ENCODE measurements at places on chromosomes 13 and 19.

DNA sequence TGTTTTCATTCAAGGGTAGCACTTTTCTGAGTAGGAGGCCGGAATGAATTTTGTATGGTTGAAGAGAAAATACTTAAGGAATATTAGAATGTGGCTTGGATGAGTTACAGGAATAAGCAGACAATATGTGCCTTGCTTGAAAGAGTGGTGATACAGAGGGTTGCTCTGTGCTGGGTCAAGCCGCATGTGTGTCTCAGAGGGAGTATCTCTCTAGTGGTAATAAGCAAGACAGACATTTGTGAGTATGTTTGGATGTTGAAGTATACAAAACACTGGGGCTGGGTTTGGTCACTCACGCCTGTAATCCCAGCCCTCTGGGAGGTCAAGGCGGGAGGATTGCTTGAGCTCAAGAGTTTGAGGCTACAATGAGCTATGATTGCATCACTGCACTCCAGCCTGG is 103.9 kb downstream of the LMO7 start:
- no peak for DNase-seq

- no peak for DNase-seq
Observed at GRCh38 chr13:39462428-39462827, 140.6 kb downstream of the LHFPL6 start.

GRCh38 chr19:37975071-37975470 is 68.1 kb downstream of the SIPA1L3 start:
- DNase-seq, result no peak

GRCh38 chr13:99908140-99908803 is 63.3 kb downstream of the ZIC5 start:
- no peak for DNase-seq

DNA sequence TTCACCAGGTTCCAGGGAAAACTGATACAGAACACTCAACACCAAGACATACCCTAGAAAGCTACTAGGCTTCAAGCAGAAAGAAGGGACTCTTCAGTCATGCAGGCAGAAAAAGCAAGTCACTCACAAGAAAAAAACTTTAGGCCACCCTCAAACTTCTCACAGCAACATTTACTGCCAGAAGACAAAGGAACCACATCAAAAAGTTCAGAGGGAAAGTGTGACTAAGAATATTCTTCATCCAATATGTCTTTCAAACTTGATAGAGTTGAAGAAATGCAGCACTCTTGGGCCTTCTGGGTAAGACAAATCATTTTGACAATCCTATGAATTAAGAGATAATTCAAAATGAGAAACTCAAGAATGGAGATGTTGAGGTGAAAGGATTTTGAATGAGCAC is 7.7 kb downstream of the DZIP1 start:
- DNase-seq, result no peak

DNA sequence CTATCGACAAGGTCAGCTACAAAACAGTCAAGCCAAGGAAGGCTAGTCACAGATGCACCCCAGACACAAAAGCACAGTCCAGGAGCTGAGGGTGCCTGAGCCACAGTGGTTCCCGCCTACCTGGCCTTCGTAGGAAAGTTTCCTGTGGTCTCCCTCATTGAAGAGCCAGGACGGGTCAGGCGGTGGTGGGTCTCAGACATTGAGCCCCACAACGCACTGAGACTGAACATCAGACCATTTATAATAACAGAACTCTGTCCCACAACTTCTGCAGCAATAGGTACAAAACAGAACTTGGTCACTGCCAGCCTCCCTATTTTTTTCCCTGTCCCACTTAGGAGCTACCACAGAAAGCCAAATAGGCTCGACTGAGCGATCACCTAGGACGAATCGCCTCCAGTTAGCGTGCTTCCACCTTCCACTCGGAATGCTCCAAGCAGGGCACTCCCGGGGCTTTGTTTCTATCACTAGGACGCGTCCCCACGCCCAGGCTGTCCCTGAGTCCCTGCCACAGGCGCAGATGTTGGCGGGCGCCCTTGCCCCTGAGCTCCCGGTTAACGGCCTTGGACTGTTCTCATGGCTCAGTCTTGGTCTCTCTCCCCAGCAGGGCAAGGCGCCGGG is 640 bp upstream of the ZNF544 start:
- no peak for DNase-seq

GRCh38 chr19:30420881-30421280 is 48.7 kb downstream of the ZNF536 start:
- DNase-seq, result no peak

DNA sequence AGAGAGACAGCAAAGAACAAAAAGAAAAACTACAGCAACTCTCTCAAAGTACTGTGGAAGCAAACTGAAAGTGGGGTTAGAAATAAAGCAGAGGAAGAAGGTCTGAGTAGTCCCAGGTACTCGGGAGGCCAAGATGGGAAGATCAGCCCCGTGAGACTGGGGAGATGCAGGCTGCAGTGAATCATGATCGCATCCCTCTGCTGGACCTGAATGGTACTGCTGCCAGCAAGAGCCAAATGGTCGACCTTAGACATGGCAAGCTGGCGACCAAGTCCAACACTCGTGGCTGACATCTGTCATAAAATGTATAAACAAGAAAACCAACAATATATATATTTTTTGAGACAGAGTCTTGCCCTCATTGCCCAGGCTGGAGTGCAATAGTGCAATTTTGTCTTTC is 33.7 kb upstream of the ZNF724 start:
- DNase-seq, result no peak

DNA sequence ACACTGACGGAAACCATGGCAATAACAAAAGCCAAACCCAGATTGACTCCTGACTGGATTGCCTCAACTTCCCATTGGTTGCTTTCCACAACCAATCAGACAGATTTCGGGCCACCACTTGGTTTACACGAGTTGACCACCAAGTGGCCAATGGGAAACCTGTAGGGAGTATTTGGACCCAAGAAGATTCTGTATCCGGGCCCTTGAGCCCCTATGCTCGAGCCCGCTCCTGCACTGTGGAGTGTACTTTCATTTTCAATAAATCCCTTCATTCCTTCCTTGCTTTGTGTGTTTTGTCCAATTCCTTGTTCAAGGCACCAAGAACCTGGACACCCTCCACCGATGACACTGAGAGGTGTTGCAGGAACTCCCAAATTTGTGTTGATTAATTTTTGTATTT is 24.1 kb upstream of the URI1 start:
- DNase-seq, result no peak

DNA sequence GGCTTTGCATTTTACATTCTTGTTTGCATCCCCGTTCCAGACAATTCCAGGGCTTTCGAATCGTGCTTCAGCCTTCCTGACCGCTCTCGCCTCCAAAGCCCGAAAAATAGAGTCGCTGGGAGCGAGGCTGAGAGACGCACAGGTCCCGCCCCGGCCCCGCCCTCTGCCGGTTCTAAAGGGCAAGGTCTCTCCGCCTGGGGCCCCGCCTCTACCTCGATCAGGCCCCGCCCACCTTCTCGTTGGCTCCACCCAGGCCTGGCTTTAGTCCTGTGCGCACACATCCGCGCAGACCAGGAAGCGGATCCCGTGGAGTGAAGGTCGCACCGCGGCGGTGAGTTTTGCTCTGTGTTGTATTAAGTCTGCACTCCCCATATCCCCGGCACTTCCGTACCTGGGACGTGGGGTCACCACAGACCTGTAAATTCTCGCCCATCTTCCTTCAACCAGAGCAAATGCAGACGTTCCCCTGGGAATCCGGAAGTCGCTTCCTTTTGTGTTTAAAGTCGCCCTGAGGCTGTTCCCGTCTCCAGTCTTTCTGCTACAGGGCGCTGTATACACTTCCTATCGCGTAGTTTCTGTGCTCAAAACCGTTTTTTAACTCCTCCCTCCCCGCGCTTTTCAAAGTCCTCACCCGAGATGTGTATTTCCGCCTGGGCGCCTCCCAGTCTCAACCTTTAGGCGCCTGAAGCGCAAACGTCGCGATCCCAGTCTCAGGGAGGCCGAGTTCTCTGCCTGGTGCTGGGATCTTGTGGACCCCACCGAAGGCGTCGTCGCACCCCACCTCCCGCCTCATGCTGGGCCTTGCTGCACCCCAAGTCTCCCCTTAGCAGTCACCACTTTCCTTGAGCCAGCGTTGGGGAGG is at the start of gene ZNF701:
Gene ZNF701, plus strand, starts transcription at position 288 of the 862 bp plus-strand sequence. CDS start 3,861 bp downstream, outside the sequence.
- DNase-seq, result peak; percentile 95

DNA sequence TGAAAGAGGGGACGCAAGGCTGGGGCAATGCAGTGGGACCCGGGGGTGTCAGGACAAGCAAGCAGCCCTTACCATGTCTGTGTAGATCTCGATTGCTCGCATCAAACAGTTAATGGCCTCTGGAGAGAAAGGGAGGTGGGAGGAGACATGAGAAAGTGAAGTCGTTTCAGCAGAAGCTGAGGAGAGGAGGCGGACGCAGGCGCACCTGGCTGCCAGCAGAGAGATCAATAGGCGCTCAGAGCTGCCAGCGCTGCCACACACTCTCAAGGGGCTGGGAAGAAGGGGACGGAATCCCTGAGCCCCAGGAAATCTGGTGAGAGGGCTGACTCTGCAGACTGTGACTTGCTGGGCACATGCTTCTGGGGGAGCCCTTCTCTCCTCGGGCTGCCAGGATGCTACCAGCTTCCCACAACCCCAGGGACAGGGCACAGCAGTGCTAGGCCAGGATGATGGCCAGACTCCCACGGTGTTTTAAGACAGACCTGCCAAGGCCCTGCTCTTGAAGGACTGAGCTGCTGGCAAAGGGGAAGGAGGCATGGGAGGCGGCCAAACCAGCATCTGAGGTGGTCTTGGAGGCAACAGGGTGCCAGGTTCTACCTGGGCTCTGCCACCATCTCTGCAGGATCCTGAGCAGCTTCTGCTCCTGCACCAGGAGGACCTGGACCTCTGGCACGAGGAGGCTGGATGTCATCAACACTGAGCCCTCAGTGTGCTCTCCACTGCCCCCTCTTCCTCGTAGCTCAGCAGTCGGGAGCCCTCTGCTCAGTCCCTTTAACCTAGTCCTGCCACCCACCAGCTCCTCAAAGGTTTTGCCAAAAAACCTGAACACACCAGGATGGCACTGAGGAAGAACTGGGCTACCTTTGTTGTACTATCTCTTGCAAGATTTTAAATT is 11.7 kb upstream of the KPTN start:
- DNase-seq, result no peak

- DNase-seq, result no peak
Observed at GRCh38 chr13:38804061-38804460, 117.2 kb downstream of the FREM2 start.

GRCh38 chr13:23934520-23934919 is 37.2 kb upstream of the C1QTNF9B start:
- no peak for DNase-seq

DNA sequence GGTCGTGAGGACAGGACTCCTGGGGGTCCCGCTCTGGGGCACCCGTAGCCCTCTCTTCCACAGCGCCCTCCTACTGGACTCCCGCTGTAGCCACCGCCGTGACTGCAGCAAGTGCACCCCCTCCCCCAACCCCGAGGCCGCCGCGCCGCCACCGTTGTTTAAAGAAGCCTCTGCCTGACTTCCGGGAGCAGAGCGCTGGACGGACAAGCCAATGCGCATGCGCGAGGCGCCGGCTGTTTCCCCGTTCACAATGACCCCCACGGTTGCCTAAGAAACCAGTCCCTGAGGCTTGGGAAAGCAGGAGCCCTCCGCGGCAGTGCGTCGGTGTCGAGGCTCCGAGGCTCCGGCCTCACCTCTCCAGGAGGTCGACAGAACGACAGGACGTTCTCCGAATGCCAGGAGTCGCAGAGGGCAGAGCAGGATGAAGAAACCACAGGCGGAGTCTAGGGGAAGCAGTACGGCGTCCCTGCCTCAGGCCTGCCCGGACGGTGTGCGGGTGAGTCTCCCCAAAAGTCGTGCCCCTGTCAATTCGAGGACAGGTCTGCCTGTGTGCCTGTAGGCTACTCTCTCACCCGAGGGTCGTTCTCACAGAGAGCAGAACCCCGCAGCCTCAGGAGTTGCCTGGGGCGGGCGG is 70.5 kb upstream of the ZNF420 start:
- DNase-seq, result no peak

- DNase-seq, result no peak
Observed at GRCh38 chr13:26697069-26697955, 63.3 kb downstream of the GPR12 start.

DNA sequence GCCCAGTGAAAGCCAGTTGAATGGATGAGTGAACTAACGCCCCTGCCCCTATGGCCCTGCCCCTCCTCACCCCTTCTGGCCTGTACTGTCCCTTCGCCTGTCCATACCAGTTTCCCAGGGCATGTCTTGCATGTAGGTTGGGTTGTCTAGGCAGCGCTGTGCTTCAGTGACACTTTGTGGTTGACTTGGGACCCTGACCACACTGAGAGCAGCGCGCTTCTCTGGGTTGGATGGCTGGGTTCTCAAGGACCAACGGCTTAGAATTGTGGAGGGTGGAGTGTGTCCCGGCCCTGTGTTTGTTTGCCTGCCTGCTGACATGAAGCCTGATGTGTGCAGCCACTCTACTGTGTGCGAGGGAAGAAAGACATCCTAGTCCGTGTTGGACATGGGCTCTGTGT is 15.8 kb downstream of the GATAD2A start:
- no peak for DNase-seq

- DNase-seq, result no peak
Observed at GRCh38 chr13:52878831-52879230, 30.4 kb upstream of the PCDH8 start.

GRCh38 chr13:78085434-78086225 is 167.0 kb upstream of the EDNRB start:
- no peak for DNase-seq

GRCh38 chr19:30742406-30742938 is 370.3 kb downstream of the ZNF536 start:
- DNase-seq, result no peak

DNA sequence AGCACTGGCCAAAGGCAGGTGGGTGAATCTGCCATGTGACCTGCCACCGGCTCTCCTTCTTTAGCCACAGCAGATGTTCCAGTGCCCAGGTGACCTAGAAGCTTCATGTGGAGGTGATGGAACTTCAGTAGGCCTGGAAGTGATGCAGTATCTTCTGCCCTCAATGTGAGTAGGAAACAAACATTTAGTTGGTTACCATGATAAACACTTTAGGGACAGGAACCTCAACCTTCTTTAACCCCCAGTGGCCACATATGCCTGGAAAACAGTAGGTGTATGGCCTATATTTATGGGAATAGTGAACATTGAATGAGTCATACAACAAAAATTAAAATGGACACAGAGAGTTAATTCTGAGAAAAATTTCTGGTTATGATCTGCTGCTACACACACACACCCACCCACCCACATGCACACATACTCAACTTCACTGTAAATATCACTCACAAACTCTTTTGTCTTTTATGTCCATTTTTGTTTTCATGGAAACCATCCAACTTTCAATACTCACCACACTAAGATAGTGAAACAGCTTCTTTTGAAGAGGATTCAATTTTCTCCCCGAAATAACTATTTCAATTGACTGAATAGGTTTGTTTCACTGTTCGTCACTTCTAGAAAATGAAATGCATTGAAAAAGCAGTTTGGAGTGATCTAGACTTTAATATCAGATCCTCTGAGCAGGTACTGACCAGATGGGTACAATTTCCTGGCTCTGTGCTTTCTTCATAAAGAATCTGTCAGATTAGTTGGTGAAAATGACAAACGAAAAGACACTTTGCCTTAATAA is 97.3 kb downstream of the STARD13 start:
- DNase-seq, result no peak

GRCh38 chr13:100694722-100695508 is 20.3 kb upstream of the TMTC4 start:
- DNase-seq, result no peak

Measured in anterior cingulate cortex (tissue), 58 donors.